Activated CD8-positive, alpha-beta memory T cell treated with anti-CD3 and anti-CD28 coated beads, Interleukin-2, amount 50 U/mL, for 4 hours (primary cell): ENCODE measurements at places on chromosomes 11 and 22.

- peak; percentile 50 for DNase-seq
These were observed 99.4 kb downstream of the MIAT start for GRCh38 chr22:26756675-26757293.

DNA sequence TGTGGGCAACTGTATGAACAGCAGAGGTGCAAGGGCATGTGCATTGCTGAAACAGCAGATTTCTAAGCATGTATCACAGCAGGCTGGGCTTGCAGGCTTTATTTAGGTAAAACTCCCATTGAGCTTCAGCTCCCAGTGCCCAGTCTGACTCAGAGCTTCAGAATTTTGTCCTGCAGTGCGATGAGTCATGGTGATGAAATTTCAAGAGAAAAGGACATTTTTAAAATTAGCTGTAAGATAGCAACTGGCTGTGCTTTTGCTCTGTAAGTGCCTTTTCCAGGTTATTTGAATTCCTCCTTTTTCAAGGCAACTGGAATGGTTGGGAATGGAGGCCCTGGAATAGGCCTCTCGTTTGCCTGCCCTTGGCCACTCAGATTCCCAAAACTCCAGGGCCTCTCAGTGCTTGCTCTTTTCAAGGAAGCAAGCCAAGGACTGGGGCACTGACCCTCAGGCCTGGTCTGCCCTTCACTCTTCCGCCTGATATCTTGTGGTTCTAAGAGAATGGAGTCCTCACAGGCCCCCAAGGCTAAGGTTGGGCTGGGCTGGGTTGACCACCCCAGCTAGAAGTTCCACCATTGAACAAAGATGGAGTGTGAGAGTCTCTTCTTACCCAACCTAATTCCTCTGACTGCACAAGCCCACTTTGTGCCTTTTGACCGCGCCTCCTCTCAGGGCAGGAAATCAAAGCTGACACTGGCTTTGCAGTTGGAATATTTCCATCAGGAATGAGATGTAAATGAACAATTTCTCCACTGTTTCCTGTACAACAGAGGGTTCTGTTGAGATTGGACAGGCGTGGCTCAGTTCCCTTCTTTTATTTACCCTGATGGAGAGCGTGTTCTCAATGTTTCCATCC, 59.5 kb upstream of the PRSS23 start:
- DNase-seq = no peak

- no peak for DNase-seq
These were observed 10.1 kb downstream of the C22orf23 start for GRCh38 chr22:37943136-37943824.

- no peak for DNase-seq
These were observed 823 bp upstream of the MUC15 start for GRCh38 chr11:26572770-26573402.

GRCh38 chr11:18608376-18608775, 8.8 kb downstream of the MISFA start:
- no peak for DNase-seq

GRCh38 chr22:19120829-19121630, 1.2 kb downstream of the DGCR2 start:
- peak; percentile 40 for DNase-seq

- no peak for DNase-seq
These were observed 11.8 kb downstream of the NIPSNAP1 start for GRCh38 chr22:29569011-29569678.

DNA sequence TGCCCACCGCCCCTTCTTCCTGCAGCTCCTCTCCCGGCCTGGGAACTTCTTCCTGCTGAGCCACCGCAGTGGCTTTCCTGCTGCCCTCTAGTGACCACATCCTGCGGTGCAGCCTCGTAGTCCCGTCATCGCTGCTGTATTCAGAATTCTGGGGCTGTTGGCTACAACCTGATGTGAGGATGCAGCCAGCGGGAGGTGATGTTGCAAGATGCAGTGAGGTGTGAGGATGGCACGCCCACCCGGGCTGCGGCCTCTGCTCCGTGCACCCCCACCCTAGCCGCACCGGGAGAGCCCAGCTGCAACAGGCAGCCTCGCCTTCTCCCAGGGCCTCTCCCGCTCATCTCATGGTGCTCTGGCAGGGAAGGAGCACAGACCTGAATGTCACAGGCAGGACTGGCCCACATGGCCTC, 10.1 kb downstream of the CHST1 start:
- peak; percentile 59 for DNase-seq
